ENCODE measurements at places on chromosomes 12 and 14. TPM values are rescaled to one million over a fixed set of nuclear protein-coding genes. Genes with fewer than 3 reads are reported as not detected.

GRCh38 chr12:40622246-40622838 is 69.9 kb upstream of the CNTN1 start:
- peak; percentile 90 for DNase-seq

DNA sequence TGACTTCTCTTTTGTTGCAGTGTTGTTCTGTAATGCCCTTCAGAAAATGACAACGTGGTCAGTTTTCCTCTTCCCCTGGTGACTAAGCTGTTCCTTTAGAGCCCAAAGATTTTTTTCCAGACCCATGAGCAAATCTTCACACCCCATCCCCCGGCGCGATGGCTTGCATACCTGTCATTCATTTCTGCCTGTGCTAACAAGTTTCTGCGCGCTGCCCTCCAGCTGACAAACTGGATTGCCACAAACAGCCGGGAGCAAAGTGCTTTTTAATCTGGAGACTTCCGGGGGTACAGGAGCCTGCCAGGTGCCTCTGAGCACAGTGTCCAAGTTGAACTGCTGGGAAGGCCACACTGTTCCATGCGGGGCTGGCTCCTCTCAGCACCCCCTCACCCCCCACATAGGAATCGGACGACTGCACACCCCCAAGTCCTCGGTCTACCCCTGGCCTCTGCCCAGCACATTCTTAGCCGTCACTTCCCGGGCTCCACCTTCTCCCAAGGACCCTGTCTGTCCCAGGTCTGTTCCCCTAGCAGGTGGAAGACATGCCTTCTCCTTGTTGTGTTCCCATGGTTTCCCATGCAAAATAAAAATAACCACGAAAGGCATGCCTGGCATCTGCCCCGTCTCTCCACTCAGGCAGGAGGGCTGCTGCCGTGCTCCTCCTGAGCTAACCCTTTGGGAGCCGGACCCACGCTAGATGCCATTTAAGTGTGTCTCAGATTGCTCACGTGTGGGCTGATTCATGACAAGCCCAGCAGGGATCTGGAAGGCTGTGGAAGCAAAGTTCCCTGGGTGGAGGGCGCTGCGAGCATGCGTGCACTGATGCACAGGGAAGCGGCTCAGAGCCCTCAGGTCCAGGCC is 14.1 kb downstream of the RILPL1 start:
- DNase-seq: no peak

DNA sequence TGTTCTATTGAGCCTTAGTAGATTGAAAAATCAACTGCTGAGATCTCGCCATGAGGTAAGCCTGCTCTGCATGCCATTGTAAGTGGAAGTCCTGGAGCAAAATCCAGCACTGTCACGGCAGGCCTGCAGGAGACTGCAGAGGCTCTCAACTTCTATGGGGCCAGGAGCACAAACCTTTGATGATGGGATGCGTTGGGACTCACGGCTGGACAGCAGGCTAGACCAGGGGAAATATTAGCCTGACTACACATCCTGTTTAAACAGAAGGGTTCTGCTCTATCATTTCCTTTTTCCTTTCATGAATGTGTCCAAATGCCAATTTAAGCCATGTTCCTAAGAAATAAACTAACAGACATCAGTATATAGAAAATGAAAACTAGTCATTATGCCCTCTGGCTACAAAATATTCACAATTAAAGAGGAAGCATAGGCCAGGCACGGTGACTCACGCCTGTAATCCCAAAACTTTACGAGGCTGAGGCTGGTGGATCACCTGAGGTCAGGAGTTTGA is 33.9 kb upstream of the RASSF8 start:
- no peak for DNase-seq

Gene RFX4
- not detected for total RNA-seq

All from tibial nerve (tissue), 4 donors.